NCI-H510A (cell line): ENCODE measurements at places on chromosomes 13 and 19.

DNA sequence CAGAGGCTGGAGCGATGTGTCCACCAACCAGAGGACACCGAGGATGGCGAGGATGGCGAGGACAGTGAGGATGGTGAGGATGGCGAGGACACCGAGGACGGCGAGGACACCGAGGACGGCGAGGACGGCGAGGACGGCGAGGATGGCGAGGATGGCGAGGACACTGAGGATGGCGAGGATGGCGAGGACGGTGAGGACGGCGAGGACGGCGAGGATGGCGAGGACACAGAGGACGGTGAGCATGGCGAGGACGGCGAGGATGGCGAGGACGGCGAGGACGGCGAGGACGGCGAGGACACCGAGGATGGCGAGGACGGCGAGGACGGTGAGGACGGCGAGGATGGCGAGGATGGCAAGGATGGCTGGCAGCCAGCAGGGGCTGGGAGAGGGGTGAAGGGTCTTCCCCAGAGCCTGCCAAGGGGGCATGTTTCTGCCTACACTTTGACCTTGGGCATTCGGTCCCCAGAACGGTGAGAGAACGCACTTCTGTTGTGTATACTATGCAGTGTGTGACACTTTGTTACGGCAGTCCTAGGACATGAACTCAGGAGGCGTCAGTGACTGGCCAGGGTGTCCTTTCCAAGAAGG is 44.4 kb upstream of the ATP11A start:
- no peak for DNase-seq

GRCh38 chr19:6070720-6071485 is 39.4 kb downstream of the RFX2 start:
- no peak for DNase-seq

- DNase-seq: peak; percentile 15
Measured at GRCh38 chr13:44155422-44156293, 218.0 kb upstream of the SERP2 start.

- DNase-seq: no peak
Measured at GRCh38 chr19:29089315-29089870, 123.6 kb downstream of the UQCRFS1 start.

DNA sequence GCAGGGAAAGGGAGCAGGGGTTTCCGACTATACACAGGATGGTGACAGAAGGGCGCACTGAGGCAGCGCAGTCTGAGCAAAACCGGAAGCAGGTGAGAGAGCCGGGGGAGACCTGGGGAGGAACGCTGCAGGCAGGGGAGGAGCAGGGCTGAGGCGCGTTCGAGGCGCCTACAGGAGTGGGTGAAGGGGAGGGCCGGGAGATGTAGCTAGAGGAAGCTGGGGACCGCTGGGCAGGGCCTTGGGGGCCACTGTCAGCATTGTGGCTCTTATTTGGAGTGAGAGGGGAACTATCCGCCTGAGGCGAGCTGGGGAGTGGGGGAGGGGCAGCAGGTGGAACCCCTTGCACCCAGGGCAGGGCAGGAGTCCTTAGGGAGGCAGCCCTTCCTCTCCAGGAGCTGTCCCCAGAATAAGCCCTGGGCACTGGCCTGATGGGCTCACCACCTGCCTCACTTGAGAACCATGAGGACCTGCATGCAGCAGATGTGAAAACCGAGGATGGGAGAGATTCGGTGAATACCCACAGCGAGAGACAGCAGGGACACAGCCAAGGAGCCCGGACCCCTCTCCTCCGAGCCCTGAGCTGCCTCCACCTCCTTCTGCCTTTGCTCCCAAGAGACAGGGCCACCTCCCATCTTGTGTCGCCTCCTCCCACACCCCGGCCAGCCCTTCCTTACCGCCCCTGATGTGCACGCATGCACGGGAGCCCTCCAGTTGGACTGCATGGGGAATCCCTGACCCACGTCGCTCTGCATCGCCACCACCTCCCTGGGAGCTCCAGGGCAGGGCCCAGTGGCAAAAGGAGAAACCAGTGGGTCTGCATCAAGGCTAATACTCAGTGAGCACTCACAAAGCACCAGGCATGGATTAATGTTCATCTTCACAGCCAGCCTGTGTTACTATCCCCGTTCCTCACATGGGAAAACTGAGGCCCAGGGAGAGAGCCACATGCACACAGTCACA is 10.3 kb downstream of the AKT2 start:
- peak; percentile 22 for DNase-seq

DNA sequence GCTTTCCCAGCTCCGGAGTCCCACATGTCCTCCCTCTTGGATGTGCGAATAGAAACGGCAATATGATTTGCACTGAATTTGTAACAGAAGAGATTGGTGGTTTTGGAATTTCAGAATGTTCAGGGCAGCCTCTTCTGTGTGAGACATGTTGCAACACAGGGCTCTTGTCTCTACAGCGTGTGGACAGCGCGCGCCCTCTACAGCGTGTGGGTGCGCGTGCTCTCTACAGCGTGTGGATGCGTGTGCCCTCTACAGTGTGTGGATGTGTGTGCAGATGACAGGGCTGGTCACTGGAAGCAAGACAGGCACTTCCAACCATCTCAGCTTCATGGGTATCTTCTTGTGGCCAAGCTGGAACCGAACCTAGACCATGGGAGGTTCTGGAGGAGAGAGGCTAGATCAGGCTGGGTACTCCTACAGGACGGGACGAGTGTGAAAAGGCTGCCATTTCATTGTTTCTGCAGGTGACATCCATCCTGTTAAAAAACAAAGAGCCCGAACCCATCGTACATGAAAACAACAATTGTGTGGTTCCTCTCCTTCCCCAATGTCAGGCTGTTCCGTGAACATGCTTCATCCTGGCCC is 78.4 kb downstream of the TEX29 start:
- no peak for DNase-seq

DNA sequence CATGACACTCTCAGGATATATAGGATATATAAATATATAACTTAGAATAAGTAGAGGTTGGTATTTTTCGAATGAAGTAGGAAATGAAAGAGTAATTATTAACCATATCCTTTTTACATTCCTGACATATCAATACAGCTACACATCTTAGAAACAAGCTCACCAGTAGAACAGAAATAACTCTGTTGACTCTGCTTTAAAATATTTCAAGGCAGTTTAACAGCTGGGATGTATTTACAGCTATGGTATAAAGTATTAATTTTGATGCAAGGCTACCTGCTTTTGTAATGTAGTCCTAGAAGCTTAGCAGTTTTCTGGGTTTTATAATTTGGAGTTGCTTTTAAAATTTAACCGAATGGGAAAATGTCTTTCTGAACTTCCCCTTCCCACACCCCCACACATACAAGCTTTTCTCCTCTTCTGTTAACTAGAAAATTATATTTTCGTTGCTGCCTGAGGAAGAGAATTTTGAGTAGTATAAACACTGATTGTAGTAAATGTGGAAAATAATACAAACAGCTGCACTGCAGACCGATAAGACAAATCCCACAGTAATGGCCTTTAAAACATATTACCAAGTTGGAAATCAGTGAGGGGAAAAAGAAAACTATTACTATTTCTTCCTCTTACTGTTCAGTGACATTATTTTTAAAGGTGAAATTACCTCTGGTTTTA is 147.7 kb downstream of the GGACT start:
- DNase-seq: no peak

- DNase-seq: no peak
Measured at GRCh38 chr13:87884884-87885283, 213.7 kb downstream of the SLITRK5 start.

GRCh38 chr19:16207063-16207462 is 9.4 kb downstream of the AP1M1 start:
- DNase-seq: no peak

DNA sequence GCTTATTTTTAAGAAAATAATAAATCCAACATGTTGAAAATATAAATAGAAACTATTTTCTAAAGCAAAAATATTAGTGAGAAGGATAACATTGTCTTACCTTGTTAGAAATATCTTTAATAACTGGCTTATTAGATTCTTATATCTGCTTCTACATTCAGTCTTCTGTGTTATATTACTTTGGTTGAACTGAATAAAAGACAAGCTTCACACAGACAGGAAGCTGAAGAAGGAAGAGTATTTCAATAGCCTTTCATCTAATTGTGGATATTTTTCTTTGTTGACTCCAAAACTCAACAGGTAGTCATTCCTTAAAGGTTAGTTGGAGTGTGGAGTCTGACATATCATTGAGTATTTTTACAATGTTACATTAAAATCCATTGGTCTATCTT is 10.9 kb downstream of the SETDB2 start:
- no peak for DNase-seq

DNA sequence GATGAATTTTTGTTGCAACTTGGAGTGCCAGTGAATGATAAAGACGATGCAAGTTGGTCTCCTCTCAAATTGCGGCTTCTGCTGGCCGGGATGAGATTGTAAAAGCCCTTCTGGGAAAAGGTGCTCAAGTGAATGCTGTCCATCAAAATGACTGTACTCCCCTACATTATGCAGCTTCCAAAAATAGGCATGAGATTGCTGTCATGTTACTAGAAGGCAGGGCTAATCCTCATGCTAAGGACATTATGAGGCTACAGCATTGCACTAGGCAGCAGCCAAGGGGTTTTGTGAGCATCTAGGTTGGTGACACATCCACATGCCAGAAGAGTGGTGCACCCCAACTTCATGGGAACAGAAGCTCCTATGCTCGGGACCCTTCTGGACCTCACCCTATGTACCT is 22.2 kb upstream of the KLF5 start:
- DNase-seq: no peak

DNA sequence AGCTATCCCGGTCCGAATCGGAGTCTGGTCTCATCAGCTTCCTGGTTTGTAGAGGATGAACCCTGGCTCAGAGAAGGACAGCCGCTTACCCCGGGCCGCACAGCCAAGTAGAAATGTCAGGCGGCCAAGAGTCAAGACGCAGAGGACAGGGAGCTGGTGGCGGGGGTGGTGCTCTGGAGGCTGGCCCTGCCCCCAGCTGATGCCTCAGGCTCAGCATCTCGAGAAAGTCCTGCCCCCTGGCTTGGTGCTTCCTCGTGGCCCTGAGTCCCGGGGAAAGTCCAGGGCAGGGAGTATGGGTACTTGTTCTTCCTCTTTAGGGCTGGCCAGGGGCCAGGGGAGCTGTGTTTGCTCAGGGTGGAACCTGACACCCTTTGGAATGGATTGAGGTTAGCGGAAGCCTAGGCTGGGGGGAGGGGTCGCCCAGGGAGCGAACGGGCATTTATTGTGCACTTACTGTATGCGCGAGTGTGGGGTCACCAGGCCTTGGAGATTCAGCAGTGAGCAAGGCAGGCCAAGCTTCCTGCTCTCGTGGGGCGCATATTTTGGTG is 2.2 kb downstream of the TJP3 start:
- DNase-seq: peak; percentile 78

- DNase-seq: no peak
Measured at GRCh38 chr19:51710163-51710562, 13.6 kb downstream of the HAS1 start.

- no peak for DNase-seq
Measured at GRCh38 chr13:29500386-29500785, 95.1 kb downstream of the SLC7A1 start.

GRCh38 chr19:14655726-14656125 is 18.9 kb downstream of the ADGRE3 start:
- no peak for DNase-seq

DNA sequence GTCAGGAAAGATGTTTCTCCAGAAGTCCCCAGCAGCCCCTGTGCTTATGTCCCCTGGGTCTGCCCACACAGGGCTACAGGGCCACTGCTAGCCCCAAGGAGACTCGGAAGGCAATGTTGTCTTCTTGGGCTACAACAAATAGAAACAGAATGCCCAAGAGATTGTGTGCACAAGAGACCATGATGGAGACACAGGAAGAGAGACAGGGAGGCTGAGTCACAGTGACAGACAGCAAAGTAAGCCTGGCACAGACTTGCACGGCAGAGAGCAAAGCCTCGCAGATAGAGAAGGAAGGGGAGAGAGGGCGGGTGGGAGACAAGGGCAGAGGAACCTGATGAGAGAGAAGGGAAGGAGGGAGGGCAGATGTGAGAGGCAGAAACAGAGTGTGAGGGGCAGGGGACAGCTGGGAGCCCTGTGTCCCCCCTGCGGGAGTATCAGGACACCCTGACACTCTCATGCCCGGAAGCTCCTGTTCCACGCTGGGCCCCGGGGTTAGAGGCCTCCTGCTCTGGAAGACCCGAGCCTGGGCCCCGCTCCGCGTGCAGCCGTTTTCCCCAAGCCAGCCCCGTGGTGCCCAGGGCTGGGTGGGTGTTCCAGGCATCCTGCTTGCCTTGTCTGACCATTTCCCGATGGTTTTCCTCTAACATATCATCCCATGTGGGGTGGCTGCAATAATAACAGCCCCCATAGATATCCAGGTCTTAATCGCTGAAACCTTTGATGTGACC is 2.7 kb upstream of the PLA2G4C start:
- DNase-seq: no peak

- DNase-seq: no peak
Measured at GRCh38 chr19:5903056-5903623, 450 bp downstream of the NDUFA11 start.

DNA sequence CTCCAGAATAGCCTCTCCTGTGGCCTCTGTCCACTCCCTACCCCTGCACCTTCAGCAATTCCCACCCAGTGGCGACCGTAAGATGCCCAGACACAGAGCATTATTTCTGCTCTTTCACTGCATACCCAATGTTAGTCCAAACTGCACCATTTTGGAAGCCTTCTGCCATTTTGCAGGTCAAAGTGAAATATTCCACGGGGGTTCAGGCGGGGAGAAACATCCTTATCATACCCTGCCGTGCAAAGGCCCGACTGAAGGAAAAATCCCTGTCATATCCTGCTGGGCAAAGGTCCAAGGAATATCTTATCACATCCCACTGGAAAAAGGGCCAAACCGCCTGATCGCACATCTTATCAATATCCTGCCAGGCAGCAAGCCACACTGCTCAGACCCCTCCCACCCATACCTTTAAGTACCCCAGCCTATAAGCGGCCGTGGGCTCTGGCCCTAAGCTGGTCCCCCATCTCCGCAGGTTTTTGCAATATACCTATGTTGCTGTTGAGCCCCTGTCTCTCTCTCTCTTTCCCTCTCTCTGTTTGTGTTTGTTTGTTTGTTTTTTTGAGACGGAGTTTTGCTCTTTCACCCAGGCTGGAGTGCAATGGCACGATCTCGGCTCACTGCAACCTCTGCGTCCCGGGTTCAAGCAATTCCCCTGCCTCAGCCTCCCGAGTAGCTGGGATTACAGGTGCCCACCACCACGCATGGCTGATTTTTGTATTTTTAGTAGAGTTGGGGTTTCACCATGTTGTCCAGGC is 18.2 kb downstream of the CLEC11A start:
- no peak for DNase-seq

DNA sequence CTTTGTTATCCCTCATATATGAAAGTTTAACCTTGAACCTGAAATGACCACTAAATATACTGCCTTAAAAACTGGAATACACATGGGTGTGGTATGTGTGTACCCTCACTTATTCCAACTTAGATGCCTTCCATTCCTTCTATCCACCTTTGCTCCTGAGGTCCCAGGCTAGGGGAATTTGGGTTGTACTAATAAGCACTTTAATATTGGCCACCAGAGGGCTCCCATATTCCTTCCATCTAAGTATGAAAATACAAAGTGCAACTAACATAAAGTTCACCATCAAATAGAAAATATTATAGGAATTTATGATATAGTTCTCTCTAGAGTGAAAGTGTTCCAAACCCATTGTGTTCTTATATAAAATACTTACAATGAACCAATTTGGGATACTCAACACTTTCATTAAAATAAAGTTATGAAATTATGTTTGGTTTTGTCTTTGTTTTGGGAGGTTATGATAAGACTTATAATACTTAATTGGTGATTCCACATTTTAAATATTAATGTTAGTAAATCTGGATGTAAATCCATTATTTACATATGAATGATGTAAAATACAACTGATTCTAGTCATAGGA is 62.3 kb downstream of the ITGBL1 start:
- peak; percentile 1 for DNase-seq

GRCh38 chr19:19192078-19192882 is at the start of the genes BORCS8 and RFXANK:
Gene BORCS8, minus strand, starts transcription at chr19:19192152. Its CDS starts 35 bp downstream, at chr19:19192117.
Gene RFXANK, plus strand, starts transcription at chr19:19192258. Its CDS starts 1,689 bp downstream, at chr19:19193947.
- peak; percentile 97 for DNase-seq
